ENCODE measurements at places on chromosomes 2 and 18.
A peak's percentile ranks its signal among the peaks of the same experiment; 100 is the strongest.

GRCh38 chr2:45802499-45803138 lies 151.1 kb downstream of the PRKCE start:
- DNase-seq, result no peak

DNA sequence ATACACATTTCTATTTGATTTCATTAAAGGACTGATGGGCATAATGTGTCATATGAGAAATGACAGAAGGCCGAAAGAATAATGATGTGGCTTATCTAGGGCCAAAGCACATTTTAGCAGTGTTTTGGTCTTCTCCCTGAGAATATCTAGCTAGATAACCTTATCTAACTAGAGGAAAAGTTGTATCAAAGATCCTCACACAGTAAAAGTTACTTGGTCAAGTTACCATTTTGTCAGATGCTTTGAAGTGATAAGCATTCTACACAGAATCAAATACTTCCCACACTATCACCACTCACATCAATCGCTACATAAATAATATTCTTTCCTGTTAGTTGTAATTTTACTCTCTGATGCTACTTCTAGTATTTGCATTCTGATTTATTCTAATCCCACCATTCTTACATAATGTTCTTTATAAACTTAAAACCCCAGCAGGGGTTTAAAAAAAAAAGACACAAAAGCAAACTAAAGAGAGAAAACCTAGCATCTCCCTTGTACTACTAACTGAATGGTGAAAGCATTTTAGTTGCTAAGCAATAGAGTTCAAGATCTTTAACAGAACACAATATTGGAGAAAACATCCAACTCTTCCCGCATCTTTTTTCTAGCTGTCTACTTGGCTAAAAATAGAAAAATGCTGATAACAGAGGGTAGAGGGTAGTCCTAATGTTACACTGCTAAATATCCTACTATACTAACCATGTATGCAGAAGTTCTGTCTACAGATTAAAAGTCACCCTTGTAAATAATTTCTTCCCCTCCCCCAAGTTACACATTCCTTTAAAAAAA lies 8.0 kb downstream of the XPO1 start:
- no peak for DNase-seq

DNA sequence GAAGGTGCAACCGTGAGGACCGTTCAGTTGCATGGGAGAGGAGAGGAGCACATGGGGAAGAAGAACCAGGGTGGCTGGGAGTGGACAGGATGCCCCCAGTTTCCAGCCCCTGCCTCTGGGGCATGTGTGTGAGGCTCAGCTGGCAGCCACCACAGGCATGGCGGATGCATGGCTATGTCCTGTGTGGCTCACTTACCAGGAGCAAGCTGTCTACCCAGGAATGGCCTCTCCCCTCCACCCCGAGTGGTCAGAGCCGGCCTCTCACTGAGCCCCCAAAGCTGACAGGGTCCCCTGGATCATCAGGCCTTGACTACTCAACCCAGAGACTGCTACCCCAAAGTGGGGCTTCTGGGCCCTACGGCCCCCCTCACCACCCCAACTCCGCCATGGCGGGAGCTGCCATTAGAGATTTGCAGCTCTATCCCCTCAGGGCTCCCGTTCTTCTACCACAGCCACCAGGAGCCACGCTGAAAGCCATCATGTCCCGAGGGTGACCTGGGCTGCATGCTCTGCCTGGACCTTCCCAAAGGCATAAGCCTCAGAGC lies 65.3 kb downstream of the RHOB start:
- DNase-seq, result no peak

DNA sequence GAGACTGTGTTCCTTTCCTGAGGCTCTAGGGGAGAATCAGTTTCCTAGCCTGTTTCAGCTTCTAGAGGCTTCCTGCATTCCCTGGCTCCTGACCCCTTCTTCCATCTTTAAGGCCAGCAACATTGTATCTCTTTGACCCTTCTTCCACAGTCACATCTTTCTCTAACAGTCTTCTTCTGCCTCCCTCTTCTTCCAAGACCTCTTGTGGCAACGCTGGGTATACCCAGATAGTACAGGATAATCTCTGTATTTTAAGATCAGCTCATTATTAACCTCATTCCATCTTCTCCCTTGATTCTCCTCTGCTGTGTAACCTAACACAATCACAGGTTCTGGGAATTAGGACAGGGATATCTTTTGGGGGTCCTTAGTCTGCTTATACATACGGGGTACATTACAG lies 8.9 kb upstream of the MYL12A start:
- DNase-seq, result no peak

DNA sequence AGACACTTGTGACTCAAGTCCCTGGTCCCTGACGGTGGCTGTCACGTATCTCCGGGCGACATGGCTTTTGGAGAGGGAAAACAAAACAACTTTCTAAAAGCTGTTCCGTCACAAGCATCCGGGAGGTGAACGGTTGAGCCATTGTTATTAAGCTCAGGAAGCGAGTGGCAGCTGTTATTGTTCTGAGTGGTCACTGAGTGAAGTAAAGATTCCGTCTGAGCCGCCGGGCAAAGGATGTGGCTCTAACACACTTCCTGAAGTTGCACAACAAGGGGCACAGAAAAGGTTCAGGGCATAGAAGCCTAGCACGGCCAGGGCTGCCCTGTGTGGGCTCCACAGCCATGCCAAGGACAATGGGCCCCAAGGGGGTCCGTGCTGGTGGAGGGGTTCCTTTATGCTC lies 24.3 kb downstream of the INPP5D start:
- peak; percentile 78 for DNase-seq

GRCh38 chr18:59040770-59041148 lies 98.9 kb upstream of the SEC11C start:
- no peak for DNase-seq

DNA sequence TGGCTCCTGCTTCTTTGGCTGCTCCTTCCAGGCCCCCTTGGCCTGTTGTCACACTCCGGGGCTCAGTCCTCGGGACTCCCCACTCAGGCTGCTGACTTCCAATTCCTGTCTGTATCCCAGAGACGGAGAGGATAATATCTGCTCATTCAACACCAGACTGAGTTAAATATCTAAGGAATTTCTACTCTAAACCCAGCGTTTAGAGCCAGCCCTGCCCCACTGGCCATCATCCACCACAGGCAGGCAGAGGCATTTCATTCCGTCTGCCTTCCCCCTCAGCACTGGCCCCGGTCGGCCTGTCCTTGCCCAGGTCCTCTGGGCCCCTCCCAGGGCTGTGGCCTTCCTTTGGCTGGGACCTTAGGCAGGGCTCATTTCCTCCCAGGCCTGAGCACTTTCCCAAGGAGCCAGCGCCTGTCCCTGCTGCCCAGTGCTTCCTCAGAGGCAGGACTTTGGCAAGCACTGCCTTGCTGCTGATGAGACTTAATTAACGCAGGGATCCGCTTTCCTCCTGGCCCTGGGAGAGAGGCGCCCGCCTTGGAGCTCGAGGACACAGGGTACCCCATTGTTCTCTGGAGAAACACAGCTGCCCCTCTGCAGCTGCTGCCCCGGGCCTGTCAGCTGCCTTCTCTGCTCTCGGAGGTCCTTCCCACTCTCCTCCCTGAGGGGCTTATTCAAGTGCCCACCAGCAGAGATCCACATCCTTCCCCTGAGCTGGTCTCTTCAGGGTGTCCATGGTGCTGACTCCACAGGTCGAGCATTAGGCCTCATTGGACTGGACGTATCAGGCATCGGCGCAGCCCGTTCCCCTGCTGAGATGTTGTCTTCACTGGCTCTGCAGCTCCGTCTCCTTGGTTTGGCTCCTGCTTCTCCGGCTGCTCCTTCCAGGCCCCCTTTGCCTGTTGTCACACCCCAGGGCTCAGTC lies 42.8 kb downstream of the ATOH8 start:
- no peak for DNase-seq

- peak; percentile 10 for DNase-seq
Observed at GRCh38 chr2:111898703-111899514, 502 bp downstream of the MERTK start.

GRCh38 chr18:28019425-28020108 lies 157.4 kb downstream of the CDH2 start:
- DNase-seq, result no peak

- no peak for DNase-seq
Observed at GRCh38 chr2:233746475-233747282, 13.4 kb upstream of the UGT1A1 start.

- peak; percentile 57 for DNase-seq
Observed at GRCh38 chr18:58638441-58638840, 9.6 kb upstream of the ALPK2 start.

DNA sequence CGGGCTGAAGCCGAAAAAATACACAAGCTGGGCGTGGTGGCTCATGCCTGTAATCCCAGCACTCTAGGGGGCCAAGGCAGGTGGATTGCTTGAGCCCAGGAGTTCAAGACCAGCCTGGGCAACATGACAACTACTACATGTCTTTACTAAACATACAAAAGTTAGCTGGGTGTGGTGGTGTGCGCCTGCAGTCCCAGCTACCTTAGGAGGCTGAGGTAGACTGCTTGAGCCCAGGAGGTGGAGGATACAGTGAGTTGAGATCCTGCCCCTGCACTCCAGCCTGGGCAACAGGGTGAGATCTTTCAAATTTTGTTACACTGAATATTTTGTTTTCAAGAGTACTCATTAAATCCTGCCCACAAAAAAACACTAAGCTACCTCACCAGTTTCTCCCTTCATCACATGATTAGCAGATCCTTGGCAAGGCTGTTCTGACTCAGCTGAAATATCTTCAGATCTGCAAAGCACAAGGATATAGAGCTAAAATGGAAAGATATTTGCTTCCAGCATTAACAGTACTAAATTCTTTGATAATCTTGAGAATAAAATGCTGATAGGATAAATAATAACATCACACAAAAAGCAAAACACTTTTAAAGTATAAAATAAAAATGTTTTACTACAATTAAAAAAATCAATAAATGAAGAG lies 28.2 kb upstream of the MCM6 start:
- no peak for DNase-seq

DNA sequence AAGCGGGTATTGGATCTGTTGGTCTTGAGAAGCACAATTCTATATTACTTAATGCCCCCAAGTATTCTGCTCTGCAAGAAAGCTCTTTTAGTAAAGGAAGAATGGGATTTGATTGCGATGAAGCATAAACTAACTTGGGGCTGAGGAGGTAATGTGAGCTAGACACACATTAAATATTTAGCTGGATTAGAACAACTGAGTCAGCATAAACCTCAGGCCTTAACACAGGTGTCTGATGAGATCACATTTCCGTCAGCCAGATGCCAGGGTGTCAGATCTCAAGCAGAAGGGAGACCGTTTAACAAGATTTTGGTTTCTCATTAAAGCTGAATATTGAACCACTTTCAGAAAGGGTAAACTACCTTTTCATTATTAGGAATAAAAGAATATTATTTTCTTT lies 94.5 kb downstream of the GYPC start:
- DNase-seq, result no peak

- no peak for DNase-seq
Observed at GRCh38 chr2:7007488-7007845, 90.3 kb downstream of the RNF144A start.

Data from inflammatory macrophage treated with lipopolysaccharide for 4 hours (primary cell).